ENCODE measurements at places on chromosomes 2 and 18. TPM values are rescaled to one million over a fixed set of nuclear protein-coding genes. Genes with fewer than 3 reads are reported as not detected.

Gene CEBPZ
- 79.7 TPM for total RNA-seq

Gene EFHD1
- 1.9 TPM for total RNA-seq

Gene FHOD3
- total RNA-seq = 2.5 TPM

Gene LYPD1
- 18.2 TPM for total RNA-seq

Gene LYG1
- 1.6 TPM for total RNA-seq

Gene PTPRM
- total RNA-seq = 30.7 TPM

Gene UGT1A5
- not detected for total RNA-seq

Gene CD226
- 0.17 TPM for total RNA-seq

Gene PRSS56
- total RNA-seq = 0.16 TPM

Gene STK11IP
- total RNA-seq = 19.5 TPM

Gene TTN
- 0.01 TPM for total RNA-seq

Gene SERPINB3
- 0.11 TPM for total RNA-seq

Gene IL1R2
- total RNA-seq = 0.71 TPM

Gene CFAP65
- total RNA-seq = 0.15 TPM

Gene PSD4
- total RNA-seq = 11.2 TPM

Gene GKN2
- total RNA-seq = 3.7 TPM

Gene GPR55
- total RNA-seq = not detected

Gene BOK
- total RNA-seq = 30.6 TPM

Gene CNGA3
- total RNA-seq = not detected

Gene CD302
- total RNA-seq = 2.8 TPM

Gene FOXI3
- total RNA-seq = not detected

Gene CSRNP3
- not detected for total RNA-seq

Gene SERPINB2
- not detected for total RNA-seq

Gene SGPP2
- total RNA-seq = 0.20 TPM

Gene LMAN1
- 29.0 TPM for total RNA-seq

Gene NEU2
- total RNA-seq = not detected

Gene SERPINB10
- total RNA-seq = 0.22 TPM

Gene CIB4
- total RNA-seq = 0.16 TPM

Gene ANKRD53
- 0.07 TPM for total RNA-seq

Measured in A549 treated with DMSO at 1 μM for 4 hours (cell line).